ENCODE measurements at places on chromosomes 7 and 10. TPM values are rescaled to one million over a fixed set of nuclear protein-coding genes. Genes with fewer than 3 reads are reported as not detected.

Gene CYP2E1
- total RNA-seq: 0.49 TPM

Gene GPR15LG
- total RNA-seq: not detected

Gene SFMBT2
- 11.8 TPM for total RNA-seq

Gene CHN2
- 61.2 TPM for total RNA-seq

Gene SSC4D
- total RNA-seq: 1.8 TPM

Gene PDGFA
- total RNA-seq: 2.1 TPM

Gene LRIT1
- total RNA-seq: not detected

Gene STOX1
- 2.4 TPM for total RNA-seq

Gene VPS41
- 55.3 TPM for total RNA-seq

Gene MCU
- 18.7 TPM for total RNA-seq

Gene PPP1R17
- not detected for total RNA-seq

Gene RBP4
- total RNA-seq: not detected

Gene NRCAM
- 45.7 TPM for total RNA-seq

Gene IL6
- not detected for total RNA-seq

Gene CCDC201
- total RNA-seq: not detected

Gene NMT2
- 16.3 TPM for total RNA-seq

Gene CALHM2
- total RNA-seq: 5.9 TPM

Gene ACSL5
- 1.0 TPM for total RNA-seq

Gene GNG11
- total RNA-seq: 14.3 TPM

Gene RADIL
- total RNA-seq: 7.6 TPM

Gene MYL10
- 0.30 TPM for total RNA-seq

Gene FAM237B
- total RNA-seq: not detected

Gene PRPF18
- 21.9 TPM for total RNA-seq

Gene TFR2
- total RNA-seq: 1.4 TPM

Gene UMAD1
- total RNA-seq: 13.3 TPM

Gene PALD1
- total RNA-seq: 9.9 TPM

Gene BLNK
- not detected for total RNA-seq

All from A673 (cell line).